ENCODE measurements at places on chromosomes 7 and 10.

- DNase-seq, result no peak
Measured at GRCh38 chr7:157301610-157302120, 35.1 kb upstream of the DNAJB6 start.

- no peak for DNase-seq
Measured at GRCh38 chr7:155961241-155962190, 149.3 kb upstream of the SHH start.

DNA sequence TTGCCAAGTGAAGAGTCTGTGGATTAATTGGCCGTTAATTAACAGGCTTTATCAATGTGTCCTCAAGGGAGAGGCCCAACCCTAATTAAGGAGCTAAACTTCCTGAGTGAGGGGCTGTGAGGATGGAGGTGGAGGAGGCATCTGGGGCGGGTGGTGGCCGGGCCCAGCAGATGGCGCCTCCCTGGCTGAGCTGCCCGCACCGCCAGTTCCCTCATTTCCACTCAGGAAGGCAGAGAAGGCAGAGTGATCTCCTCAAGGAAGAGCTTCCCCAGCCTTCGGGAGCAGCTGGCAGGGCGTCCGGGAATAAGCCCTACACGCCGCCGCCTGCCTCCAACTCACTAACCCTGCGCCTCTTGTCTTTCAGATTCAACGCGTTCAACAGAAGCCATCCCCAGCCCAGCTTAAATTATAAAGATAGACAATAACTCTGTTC lies 112.2 kb downstream of the CYTH3 start:
- DNase-seq, result no peak

DNA sequence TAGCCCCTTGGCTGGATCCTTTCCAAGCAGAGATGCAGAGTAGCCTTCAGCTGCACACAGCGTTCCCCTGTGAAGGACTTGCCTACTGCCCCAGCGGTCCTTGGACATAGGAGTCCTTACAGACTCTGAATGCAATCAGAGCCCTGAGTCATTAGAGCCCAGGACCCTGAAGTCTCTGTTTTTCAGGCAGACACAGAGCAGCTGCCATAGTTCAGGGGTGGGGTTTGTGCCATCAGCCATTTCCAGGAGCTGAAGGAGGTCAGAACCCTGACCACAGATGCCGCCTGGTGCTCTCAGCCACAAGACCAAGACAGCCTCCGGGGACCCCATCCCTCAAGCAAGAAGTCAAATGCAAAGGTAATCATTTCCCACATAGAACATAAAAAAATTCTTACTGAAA lies 32.8 kb upstream of the WDFY4 start:
- DNase-seq, result no peak

DNA sequence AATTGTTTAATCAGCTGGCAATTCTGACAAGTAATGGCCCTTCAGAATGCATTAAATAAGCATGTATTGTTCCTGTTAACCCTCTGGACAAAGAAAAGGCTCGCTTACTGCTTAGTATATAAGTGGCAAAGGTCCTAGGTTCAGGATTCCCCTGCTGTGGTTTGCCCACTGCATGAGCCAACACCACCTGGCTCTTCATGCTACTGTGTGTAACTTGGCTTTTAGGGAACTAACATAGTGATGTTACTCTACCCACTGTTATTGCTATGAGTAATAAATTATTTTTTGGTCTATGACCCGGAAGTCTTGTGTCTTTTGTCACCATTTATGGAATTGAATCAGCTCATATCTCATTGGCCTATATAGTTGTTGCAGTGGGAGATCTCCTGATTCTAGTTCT lies 791.7 kb upstream of the PHF14 start:
- no peak for DNase-seq

- DNase-seq, result no peak
Measured at GRCh38 chr10:124659380-124659779, 84.8 kb downstream of the FAM53B start.

DNA sequence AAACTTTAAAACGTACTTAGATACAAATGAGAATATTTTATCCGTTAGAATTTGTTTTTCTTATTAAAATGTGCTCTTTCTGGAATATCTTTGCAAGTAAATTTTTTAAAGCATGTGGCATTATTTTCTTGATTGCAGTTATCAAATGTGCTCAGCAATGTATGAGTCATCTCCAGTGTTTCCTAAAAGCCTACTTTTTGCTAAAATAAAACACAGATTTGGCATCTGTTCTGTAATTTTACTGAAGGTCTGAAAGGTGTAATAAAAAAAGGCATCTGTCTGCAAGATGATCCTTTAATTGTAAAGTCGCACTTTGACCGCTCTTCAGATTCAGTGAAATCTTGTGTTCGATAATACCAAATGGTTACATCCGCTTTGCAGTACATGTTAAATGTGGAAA lies 3.4 kb downstream of the GNAT3 start:
- no peak for DNase-seq

GRCh38 chr7:136637813-136638212 lies 230.6 kb upstream of the CHRM2 start:
- no peak for DNase-seq

GRCh38 chr7:21829731-21830130 lies 116.0 kb downstream of the CDCA7L start:
- DNase-seq, result no peak

DNA sequence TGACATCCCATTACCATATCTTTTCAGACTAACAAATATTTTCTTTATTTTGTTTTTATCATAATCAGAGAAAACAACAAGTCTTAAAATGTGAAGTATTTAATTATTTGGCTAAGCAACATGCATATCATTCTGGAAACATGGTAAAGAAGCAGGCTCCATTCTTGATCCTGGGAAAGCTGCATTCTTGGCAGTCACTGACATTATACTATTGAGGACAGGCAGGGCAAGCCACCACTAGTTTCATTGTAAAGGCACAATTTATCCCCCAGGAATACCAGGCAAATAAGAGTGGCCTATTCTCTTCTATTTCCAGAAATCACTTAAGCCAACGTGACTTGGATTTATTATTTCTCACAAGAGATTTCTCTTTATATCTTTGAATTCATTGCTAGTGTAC lies 153.8 kb upstream of the AKR1E2 start:
- DNase-seq, result no peak

GRCh38 chr10:109765838-109766237 lies 157.5 kb downstream of the XPNPEP1 start:
- DNase-seq, result no peak

- DNase-seq, result no peak
Measured at GRCh38 chr10:36248304-36248981, 606.3 kb upstream of the FZD8 start.

GRCh38 chr7:176786-177459 lies 15.4 kb upstream of the FAM20C start:
- DNase-seq, result no peak

GRCh38 chr10:95401704-95402469 lies 111.1 kb upstream of the PDLIM1 start:
- DNase-seq, result no peak

GRCh38 chr10:30502266-30503060 lies 68.5 kb downstream of the MAP3K8 start:
- peak; percentile 89 for DNase-seq

GRCh38 chr7:51918581-51918980 lies 602.0 kb upstream of the COBL start:
- DNase-seq, result no peak

DNA sequence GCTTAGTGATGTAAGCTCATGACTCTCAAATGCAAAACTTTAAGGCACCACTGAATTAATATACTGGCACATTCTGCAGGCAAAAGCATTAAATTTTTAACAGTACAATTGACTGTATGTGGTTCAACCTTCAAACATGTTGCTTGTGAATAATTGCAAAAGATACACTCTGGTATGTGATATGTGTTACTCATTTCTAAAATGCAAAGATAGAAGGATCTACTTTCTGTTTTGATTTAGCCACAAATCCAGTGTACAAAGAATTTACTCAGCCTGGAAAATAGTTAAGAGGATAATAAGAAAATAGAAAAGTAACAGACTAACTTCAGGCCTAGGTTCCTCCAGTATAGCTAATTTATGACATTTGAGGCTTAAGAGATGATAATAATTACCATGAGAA lies 66.6 kb upstream of the NOBOX start:
- no peak for DNase-seq

DNA sequence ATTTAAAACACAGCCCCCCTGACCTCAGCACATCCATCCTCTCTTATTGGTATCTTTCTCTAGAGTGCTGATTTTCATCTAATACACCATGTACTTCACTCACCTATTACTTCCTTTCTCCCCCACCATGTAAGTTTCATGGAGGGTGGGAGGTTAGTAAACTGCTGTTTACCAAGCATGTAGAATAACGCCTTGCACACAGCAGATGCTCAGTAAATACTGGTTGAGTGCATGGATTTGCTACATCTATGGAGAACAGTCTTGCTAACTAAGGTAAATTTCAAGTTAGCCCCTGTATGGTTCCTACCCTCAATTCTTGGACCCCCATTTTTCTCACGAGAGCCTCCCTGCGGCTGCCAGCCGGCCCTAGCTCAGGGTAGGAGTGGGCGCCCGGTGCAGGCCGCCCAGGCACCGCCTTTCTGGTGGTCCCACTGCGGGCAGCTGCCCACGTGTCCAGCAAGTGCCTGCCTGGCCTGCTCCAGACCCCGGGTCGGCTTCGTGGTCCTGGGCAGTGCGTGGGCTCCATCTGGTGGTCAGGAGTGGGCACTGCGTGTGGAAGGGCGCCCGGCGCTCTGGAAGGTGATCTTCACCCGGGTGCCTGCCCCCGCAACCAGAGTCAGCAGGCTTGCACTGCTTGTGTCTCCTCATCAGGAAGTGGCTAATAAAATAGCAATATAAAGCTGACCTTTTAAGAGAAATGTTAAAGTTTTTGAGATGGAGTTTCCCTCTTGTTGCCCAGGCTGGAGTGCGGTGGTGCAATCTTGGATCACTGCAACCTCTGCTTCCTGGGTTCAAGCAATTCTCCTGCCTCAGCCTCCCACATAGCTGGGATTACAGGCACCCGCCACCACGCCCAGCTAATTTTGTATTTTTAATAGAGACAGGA lies 63.4 kb upstream of the DNAJB6 start:
- DNase-seq, result peak; percentile 77

GRCh38 chr10:6522230-6522629 lies 57.8 kb downstream of the PRKCQ start:
- no peak for DNase-seq

DNA sequence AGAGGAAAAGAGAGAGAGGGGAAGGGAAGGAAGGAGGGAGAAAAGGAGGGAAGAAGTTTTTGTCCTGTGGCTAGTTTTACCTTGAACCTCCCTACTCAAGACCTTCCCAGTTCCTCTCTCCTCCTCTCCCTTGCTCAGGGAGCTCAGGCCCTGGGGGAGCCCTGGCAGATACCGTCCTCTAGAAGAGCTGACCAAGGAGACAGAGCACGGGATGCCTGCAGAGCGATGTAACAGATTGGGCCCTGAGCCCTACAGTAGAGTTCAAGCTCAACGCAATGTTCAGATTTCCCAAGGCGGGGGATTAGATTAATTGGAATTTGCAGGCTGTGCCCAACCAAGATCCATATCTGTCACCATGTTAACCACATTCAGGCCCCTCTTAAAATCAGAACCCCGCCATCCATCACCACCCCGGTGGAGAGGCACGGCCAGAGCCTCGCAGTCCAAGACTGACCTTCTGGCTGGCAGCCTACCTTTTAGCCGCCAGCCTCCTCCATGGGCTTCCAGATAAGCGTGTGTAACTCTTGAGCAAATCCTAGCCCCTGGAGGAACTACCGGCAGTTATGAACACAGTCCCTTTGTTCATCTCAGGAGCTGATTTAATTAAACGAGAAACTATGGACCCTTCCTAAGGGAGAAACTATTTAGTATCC lies 70.6 kb downstream of the KCNMA1 start:
- DNase-seq, result no peak

DNA sequence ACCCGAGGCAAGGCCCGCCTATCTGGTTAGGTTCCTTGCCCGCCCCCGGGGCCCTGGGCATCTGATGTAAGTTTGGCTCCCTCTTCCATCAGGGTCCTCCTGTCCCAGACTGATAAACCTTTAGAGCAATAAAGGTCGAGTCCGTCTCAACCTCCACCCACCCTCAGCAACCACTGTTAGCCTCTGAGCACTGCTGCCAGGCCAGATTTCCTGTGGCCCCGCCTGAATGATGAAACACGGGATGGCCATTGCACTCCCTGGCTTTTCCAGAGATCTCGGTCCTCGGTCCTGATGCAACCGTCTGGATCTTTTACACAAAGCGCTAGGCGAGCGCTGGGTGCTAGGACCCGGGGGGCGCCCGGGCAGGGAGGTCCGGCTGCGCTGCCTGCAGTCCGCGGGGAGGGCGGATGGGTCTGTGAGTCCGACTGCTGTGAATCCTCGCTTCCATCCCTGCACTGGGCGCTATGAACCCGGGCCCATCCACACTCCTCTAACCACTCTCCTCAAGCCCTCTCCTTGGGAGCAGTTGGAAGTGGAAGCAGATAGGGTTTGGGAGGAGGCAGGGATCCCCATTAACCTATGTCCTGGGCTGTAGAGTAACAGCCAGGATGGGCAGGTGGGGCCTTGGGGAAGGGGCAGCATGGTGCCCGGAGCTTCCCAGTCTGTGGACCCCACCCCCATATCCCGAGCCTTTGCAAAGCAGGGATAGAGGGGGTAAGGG lies 875 bp upstream of the DDIT4 start:
- DNase-seq, result no peak

DNA sequence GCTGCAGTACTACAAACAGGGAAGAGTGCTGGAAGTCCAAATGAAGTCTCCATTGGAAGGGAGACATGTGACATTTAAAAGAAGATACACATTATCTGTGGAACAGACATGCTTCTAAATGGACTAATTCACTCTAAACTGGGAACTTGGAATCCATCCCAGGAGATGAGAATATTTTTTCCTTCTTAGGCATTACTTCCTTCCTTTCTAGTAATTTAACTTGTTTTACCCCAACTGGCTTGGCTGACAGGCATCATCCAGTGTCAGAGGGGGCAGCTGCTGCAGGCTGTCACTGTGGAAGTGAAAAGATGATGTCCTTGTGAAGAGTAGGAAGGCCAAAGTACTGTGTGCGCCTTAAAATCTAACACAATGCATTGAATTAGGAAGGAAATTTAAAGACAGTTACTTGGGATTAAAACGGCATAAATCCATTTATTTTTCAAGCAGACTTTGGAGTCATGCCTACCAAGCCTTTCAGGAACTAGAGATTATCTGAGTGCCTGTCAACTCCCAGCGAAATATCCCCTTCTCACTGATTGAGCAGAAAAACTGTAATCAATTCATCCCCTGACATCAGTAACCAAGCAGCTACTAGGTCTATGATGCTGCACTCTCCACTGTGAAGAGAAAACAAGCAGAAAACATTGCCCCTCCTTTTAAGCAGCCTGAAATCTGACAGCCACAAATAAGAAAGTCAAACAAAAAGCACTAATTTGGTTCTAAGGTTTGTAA lies 161.2 kb downstream of the DGKI start:
- no peak for DNase-seq

DNA sequence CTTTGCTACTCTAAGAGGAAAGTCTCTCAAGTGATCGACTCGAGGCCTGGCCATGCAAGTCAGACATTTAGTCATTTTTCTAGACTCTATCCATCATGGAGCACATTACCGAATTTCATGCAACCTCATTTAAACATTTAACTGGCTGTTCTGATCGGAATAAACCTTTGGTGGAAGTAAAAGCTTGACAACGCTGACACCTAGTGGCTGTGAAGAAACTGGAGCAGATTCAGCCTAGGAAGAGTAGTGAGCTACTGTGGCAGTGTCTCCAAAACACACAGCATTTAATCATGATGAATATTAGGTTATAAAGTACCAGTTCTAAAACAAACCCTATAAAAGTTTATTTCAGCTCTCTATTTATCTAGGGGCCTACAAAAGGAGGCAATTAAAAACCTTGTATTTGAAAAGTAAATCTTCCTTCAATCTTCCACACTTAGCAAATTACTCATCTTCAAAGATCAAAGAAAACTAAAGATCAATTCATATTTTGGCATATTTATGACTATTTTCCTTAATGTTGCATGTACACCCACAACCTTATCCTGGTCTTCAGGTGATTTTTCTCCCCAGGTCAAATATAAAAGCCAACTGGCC lies 175.0 kb downstream of the CTNNA3 start:
- peak; percentile 63 for DNase-seq
